Activated CD8-positive, alpha-beta T cell treated with anti-CD3 and anti-CD28 coated beads for 36 hours (primary cell): ENCODE measurements at places on chromosomes 6 and 20.
A peak's percentile ranks its signal among the peaks of the same experiment; 100 is the strongest.

- DNase-seq = no peak
These were observed 1166.8 kb upstream of the CITED2 start for GRCh38 chr6:140541288-140541687.

GRCh38 chr6:4412488-4412887, 277.1 kb upstream of the ECI2 start:
- DNase-seq = no peak

GRCh38 chr20:20711413-20711812, 1.0 kb downstream of the RALGAPA2 start:
- DNase-seq = peak; percentile 46

DNA sequence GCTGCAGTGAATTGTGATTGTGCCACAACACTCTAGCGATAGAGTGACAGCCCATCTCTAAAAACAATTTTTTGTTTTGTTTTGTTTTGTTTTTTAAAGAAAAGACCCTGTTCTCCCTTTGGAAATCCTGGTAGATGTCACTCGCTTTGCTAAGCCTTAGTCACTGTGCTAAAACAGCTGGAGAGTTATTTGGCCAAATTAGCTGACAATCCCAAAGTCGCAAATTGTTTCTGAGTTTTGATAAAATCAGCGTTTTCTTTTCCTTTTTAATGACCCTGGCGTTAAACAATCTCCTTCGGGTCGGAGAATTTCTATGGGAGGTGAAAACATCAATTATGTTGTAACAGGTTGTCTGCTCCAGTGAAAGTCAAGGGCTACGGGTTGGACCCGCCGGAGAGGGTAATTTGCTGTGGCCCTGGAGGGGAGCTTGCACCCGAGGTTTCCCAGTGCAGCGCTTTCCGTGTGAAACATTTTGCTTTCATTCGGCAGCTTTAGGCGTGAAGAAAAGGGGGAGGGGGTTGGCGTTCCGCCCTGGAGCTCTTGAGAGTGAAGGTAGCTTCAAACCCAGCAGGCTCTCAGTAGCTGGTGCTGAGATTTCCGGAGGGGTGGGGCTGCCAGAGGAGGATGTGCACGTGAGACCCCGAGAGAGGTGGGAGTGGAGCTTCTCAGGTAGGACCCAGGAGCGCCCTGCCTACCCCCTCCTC, 296.6 kb downstream of the PHACTR1 start:
- DNase-seq = peak; percentile 19

DNA sequence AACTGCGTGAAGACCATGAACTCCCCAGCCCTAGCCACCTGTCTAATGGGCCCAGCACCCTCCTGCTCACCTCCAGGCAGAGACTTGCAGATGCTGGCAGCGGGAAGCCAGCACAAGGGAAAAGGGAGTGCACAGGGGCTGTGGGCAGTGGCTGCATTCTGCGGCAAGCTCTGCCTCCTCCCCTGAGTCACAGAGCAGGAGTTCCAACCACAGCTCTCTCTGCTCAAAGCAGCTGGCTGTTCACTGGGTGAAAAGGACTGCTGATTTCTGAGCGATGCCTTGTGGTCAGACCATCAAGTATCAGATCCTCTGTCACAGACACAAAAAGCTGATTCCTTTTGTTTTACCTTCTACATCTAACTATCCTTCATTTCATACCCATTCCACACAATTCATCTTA, 10.5 kb downstream of the NKX2-2 start:
- DNase-seq = no peak

- no peak for DNase-seq
These were observed 67.2 kb downstream of the TCP11 start for GRCh38 chr6:35073766-35074471.

DNA sequence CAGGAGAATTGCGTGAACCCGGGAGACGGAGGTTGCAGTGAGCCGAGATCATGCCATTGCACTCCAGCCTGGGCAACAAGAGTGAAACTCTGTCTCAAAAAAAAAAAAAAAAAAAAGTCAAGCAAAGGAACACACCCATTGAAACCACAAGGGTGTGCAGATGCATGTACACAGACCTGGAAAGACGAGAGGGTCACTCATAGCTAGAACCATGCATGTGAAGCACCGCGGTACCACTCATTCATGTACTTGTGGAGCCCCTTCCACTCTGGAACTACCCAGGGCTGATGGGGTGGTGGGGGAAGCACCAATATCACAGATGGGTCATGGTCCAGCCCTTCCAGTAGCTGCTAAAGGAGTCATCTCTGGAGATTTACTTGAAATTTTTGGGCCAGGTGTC, 7.4 kb upstream of the TJAP1 start:
- DNase-seq = no peak

- DNase-seq = no peak
These were observed 30.6 kb downstream of the TFEB start for GRCh38 chr6:41704656-41705310.

DNA sequence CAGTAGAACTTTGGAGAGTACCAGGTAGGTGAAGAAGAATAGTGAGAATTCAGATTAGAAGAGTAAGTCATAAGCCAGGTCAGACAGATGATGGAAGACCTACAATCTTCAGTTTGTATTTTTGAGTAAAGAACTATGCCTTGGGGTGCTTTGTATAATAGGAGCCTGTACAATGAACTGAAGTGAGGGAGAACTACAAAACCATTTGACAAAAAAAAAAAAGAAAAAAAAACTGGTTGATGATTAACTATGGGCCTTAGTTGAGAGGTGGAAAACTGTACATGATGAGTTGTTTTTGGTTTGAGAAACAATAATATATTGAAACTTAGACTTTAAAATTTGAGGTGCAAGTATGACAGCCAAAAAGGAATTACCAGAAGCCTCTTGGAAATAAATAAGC, 25.7 kb downstream of the VTA1 start:
- no peak for DNase-seq

- DNase-seq = no peak
These were observed 32.9 kb upstream of the RPL7L1 start for GRCh38 chr6:42846505-42846904.

- DNase-seq = no peak
These were observed 33.4 kb upstream of the ELMO2 start for GRCh38 chr20:46439837-46440236.

GRCh38 chr6:33802186-33802958, 1.4 kb downstream of the MLN start:
- DNase-seq = no peak

DNA sequence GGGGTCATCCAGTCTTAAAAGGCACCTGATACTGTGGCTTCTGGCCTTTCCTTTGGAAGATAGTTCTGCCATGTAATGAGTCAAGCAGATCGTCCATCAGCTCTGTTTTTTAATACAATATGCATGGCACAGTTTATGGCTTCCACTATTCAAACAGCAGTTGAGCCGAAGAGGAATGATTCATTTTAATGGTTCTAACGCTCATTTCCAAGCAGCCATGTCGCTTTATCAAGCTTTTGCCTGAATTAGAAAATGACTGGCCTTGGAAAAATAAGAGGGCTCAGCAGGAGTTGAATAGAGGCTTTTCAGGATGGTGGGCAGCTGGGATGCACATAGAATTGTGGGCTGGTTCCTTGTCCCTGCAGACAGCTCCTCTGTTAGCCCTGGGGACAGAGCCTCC, 138.1 kb downstream of the SOBP start:
- DNase-seq = no peak

DNA sequence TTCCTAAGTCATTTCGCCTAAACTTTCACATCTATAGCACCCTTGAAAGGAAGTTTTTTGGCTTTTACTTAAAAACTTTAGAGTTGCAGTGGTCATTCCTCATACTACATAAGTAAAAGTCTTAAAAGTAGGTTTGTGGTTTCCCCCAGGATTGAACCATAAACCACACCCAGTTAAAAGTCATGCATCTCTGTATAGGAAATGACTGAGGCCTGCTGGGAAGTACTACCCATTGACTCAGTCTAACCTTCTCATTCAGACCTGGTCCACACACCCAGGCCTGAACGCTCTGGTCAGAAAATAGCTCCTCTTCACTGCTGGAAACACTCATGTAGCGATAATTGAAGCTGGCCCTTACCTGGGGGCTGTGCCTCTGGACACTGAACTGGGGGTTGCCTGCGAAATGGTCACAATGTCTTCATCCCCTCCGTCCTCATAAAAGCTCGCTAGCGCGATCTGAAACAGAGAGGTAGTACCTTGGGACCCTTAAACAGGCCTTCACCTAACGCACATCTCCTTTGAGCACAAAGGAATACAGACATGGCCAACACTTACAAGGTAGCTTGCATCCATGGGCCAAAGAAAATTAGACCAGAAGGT, 2.6 kb downstream of the NSFL1C start:
- DNase-seq = no peak

- DNase-seq = no peak
These were observed 790 bp downstream of the NEDD9 start for GRCh38 chr6:11231564-11232192.

DNA sequence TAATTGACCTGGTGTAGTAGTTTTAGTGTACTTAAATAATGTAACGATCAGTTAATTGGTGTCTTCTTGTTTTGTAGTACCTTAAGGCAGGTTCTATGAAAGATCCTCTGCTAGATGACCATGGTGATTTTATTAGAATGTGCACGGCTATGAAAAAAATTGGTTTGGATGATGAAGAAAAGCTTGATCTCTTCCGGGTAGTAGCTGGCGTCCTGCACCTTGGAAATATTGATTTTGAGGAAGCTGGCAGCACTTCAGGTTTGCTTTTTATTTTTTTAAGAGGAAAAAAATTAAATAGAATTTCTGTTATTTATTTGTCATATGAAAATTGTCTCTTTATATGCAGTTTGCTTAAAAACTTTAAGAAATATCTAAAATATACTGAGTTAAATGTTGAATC, 99.2 kb downstream of the MYO6 start:
- DNase-seq = no peak

DNA sequence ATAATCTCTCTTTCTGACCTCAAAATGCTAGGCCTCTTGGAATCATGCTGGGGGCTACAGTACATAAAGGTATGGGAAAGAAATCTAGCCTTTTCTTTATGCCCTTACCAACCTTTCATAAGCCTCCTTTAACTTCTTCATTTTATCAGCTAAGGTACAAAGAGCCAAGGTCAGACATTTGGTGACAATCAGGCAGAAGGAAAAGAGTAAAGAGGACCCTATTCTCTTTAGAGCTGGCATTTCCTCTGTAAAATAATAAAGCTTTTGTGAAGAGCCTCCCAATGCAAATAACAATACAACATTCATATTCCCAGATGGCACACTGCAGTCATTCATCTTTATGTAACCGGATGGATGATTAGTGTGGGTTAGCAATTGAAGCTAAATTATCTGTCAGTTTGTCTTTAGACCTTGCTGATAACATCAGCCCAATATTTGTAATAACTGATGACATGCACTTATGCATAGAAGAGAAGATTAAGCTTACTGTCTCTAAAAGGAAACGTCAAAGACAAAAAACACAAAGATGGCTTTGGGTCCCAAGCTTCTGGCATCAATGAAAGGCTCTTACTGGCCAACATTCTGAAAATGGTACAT, 163.1 kb downstream of the IBTK start:
- DNase-seq = no peak

- no peak for DNase-seq
These were observed 81.6 kb downstream of the NCOA7 start for GRCh38 chr6:125872259-125872921.

GRCh38 chr6:22926790-22927354, 357.5 kb downstream of the HDGFL1 start:
- DNase-seq = no peak

GRCh38 chr6:135853986-135854385, 2.5 kb downstream of the PDE7B start:
- no peak for DNase-seq

GRCh38 chr20:9311132-9311531, 203.3 kb upstream of the LAMP5 start:
- no peak for DNase-seq

- DNase-seq = no peak
These were observed 231.3 kb upstream of the FLRT3 start for GRCh38 chr20:14568701-14569100.

DNA sequence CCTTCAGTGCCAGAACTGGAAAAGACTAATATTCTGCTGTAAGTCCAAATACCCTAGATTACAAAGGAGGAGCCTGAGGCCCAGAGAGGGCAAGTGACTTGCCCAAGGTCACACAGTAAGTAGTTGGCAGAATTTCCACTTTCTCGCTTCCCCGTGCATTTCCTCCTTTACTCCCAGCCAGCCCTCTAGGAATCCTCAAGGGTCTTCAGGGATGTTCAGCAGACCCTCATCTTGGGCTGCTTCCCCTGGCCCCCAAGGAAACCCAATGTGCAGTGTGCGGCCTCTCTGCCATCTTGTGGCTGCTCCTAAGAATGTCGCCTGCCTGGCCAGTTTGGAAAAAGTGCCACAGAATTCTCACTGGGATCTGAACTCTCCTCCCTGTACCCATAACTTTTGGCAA, 217.7 kb upstream of the LRFN2 start:
- no peak for DNase-seq

DNA sequence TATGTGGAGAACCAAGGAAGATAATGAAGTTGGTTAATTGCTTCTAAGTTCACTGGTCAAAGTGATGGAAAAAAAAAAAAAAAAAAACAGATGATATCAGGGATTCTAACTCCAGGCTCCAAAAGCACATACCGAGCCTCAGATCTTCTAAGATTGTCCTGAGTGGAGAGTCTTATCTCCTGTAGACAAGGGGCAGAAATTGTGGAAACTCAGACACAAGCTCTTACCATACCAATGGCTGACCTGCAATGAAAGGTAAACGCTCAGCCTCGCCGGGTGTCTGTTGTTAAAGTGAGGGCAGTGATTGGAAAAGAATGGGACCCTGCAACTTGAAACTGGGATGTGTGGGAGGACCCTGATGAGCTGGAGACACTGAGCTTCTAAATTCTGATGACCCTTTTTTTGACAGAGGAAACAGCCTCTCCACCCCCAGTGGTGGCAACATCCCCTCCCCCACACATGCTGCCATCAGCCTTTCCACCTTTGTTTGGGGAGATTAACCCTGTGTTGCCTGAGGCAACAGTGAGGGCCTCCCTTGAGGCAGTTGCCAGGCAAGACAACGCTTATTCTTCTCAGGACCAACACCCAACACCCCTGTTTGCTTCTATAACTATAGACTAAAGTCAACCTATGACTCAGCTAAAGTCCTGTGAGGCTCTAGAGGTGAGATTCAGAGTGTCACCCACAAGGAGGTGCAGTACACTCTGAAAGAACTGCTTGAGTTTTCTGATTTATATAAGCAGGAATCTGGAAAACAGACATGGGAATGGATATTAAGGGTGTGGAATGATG, 154.0 kb downstream of the THBS2 start:
- no peak for DNase-seq

DNA sequence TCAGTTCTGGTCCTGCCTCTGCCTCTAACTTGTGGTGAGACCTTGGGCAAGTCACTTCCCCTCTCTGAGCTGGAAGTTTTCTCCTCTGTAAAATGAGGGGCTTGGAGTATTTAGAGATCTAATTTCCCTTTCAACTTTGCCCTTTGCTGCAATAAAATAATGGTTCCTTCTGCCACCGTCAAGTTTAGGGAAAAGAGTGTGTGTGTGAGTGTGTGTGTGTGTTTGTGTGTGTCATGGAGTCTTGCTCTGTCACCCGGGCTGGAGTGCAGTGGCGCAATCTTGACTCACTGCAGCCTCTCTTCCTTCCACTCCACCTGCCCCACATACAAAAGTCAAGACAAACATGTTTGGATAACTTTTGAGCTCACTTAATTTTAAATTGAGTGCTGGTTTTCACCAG, 39.2 kb upstream of the PIM1 start:
- DNase-seq = peak; percentile 17

GRCh38 chr6:31930962-31931361, 3.4 kb downstream of the C2 start:
- no peak for DNase-seq

GRCh38 chr6:133891927-133892812, 3.3 kb downstream of the TCF21 start:
- DNase-seq = no peak
